ENCODE measurements at places on chromosomes 5 and 9. TPM values are rescaled to one million over a fixed set of nuclear protein-coding genes. Genes with fewer than 3 reads are reported as not detected.

NIM1K gene
- polyA plus RNA-seq, result 0.21 TPM

MACIR gene
- polyA plus RNA-seq, result 1.5 TPM

EFNA5 gene
- 0.37 TPM for polyA plus RNA-seq

- DNase-seq, result no peak
These were observed 77.7 kb downstream of the MEF2C start for GRCh38 chr5:88805151-88805784.

DNA sequence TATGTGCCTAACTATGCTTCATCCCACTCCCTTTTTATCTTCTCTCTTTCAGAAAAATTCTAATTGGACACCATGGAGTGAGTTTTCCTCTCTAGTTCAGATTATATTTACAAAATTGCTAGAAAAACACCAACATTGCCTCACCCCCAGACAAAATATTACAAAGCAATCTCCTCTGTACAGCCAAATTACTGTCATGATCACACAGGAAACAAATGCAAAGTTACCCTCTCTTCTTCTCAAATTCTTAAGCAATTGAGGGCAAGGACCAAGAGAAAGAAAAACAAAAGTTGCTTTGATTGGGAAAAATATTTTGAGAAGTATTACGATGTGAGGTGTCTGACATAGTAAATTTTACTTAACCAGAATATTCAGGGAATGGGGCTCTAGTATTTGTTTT is 30.8 kb upstream of the ABCA1 start:
- no peak for DNase-seq

DNA sequence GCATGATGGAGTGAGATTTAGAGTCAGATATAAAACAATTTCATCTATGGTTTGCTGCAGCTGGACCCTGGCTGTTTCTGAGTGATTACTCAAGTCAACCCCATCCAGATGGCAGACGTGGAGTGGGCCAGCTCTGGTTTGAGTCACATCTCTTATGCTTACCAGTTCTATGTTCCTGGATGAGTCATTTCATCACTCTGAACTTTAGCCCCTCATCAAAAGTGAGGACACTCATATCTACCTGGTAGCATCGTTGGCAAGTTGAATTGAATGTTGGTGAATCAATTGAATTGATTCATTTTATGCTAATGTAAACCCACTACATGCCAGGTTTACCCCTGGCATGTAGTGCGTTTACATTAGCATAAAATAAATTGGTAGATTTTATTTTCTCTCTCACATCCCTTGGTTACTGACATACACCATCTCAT is 176.4 kb downstream of the FGF18 start:
- DNase-seq, result no peak

- DNase-seq, result no peak
These were observed 422.7 kb upstream of the GRAMD2B start for GRCh38 chr5:126000507-126000906.

GRCh38 chr9:103755986-103756385 is 338.1 kb upstream of the SMC2 start:
- no peak for DNase-seq
